Activated CD4-positive, alpha-beta memory T cell treated with anti-CD3 and anti-CD28 coated beads for 36 hours (primary cell): ENCODE measurements at places on chromosomes 12 and 14. TPM values are rescaled to one million over a fixed set of nuclear protein-coding genes. Genes with fewer than 3 reads are reported as not detected.

GRCh38 chr14:55454264-55455002, 14.0 kb upstream of the TBPL2 start:
- no peak for DNase-seq

DNA sequence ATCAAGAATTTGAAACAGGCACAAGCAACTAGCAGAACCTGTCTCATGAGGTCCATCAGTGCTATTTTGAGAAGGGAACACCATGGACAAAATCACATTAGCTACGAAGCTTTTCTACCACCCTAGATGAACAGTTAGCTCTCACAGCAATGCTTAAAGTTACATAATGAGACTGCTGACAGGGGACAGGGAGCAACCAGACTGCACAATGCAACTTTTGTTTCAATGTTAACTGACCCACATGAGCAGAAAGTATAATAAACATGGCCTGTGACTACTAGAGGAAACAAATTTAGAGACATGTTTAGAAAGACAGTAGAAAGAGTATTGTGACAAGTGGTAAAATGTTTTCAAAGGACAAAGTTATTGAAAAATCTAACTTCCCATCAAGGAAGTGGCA, 282.8 kb downstream of the CEP128 start:
- DNase-seq, result no peak

- no peak for DNase-seq
These were observed 125.0 kb downstream of the ARMH4 start for GRCh38 chr14:58026967-58027366.

- no peak for DNase-seq
These were observed 502.3 kb upstream of the FOXG1 start for GRCh38 chr14:28264306-28264705.

DNA sequence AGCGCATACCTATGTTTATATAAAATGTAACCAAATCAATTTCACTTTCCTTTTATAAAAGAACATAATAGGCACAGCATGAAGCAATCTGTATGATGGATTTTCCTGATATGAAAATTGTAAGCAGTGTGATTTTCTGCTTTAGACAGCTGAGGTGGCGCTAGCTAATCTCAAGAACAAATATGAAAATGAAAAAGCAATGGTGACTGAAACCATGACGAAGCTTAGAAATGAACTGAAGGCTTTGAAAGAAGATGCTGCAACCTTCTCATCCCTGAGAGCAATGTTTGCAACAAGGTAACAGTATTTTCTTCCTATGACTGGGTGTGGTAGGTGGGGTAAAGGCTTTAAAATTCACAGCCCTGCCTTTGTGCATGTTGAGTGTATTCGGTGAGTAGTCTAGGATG, 65.0 kb upstream of the FGD4 start:
- DNase-seq, result peak; percentile 11

GRCh38 chr12:129615001-129615400, 288.8 kb downstream of the TMEM132D start:
- no peak for DNase-seq

- no peak for DNase-seq
These were observed 14.0 kb downstream of the CEP83 start for GRCh38 chr12:94445662-94446061.

DNA sequence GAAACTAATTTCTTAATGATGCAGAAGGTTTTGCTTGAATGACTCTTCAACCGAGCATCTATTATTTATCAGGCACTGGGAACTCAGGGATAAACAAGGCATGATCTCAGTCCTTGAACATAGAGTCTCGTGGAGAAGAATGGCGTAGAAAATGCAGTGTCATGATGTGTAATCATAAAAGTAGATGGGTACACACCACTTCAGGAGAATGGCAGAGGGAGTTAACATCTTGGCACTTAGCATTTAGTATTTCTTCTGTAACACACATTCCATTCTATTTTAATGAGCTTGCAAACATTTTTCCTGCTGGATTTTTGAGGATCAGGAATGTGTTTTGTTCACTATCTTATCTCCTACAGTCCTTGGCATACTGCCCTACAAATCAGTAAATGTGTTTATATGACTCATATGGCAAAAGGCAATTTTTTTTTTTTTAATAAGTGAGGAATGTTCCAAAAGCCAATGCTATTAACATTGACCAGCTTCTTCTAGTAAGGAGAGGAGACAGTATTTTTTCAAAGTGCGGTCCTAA, 3.8 kb downstream of the TXNRD1 start:
- DNase-seq, result no peak

DNA sequence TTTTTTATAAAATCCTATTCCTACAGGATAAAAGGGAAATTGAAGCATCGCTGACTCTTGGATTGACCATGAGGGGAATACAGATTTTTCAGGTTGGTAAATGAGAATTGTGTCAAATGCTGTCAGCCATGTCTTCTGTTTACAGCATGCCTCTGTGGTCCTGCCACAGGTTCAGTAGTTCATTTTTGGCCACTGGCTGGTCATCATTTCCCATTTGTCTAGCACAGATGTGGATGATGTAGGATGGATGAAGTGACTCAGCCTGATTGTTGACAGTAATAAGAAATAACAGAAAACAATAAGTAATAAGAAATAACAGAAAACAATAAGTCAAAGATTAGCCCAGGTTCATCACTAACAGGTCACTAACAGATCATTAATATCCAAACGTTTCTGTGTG, 59.8 kb downstream of the FRMD6 start:
- no peak for DNase-seq

DNA sequence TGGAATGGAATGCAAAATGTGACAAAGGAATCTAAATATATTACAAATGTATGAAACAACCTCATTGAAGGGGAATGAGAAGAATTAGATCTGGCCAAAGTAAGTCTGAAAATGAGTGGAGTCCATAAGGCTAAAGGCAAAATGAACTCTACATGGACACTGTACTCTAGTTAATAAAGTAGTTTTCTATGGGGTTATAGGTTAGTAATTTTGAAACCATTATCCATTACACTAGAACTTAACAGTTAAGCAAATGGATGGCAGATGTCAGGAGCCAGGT, 222.1 kb downstream of the NUAK1 start:
- DNase-seq, result no peak

DNA sequence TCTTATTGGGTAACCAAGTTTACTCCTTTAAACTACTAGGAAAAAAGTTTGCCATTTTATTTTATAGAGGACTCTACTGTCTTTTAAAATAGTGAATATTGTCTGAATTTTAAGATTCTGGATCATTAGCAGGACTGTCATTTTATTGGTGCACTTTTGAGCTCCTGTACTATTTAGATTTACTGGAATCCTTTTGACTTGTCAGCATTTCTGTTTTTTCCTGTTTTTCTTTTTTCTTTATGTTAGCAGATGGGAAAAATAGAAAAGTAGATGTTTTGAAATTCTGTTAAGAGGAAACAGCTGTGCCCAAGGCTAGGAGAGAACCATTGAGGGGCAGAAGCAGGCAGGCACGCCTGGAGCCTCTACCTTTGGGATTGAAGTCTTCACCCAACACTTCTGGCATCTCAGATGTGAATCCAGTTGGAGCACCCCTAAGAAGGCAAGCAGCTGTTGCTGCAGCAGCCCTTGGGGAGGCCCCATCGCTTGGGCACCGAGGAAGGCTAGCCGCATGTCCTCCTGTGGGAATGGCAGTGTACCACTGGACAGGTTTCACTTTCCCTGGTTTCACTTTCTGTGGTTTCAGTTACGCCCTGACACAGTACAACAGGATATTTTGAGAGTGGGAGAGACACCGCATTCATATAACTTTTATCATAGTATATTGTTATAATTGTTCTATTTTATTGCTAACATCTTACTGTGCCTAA, 11.5 kb downstream of the RIMKLB start:
- no peak for DNase-seq

DNA sequence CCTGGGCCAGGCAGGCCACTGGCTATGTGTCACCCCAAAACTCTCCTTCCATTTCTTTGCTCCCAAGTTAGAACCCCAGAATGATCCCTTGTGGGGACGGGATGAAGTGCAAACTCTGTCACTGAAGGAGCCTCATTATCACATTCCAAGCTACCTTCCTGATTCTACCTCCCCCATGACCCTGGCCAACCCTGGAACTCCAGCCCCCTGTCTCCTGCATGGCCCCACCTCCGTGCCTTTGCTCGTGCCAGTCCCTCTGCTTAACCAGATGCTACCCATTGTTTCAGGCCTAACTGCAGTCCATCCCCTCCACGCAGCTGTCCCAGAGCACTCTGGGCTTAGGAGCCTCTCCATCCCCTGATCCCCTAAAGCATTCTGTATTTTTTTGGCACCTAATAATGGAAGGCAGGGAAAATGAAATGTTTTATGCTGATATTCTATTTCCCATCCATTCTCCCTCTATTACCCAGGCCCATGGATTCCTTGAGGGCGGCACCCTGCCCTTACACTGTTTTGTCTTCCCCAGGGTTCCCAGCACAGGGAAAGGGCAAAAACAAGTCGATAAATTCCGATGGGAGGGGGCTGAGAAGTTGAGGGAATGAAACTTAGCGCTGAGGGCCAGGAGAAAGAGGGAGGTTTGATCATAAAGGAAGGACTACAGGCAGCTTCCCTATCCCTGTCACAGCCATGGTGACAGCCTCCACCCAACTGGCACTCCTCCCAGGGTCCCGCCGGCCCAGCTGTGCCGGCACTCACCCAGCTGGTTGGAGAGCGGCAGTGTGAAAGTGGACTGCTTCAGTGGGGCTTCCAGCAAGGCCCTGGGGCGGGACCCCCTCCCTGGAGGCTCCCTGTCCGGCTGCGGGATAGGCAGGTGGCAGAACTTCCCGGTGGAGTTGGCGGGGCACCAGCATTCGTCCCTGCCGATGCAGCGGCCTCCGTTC, 58.1 kb downstream of the ISCA2 start:
- DNase-seq, result no peak

DNA sequence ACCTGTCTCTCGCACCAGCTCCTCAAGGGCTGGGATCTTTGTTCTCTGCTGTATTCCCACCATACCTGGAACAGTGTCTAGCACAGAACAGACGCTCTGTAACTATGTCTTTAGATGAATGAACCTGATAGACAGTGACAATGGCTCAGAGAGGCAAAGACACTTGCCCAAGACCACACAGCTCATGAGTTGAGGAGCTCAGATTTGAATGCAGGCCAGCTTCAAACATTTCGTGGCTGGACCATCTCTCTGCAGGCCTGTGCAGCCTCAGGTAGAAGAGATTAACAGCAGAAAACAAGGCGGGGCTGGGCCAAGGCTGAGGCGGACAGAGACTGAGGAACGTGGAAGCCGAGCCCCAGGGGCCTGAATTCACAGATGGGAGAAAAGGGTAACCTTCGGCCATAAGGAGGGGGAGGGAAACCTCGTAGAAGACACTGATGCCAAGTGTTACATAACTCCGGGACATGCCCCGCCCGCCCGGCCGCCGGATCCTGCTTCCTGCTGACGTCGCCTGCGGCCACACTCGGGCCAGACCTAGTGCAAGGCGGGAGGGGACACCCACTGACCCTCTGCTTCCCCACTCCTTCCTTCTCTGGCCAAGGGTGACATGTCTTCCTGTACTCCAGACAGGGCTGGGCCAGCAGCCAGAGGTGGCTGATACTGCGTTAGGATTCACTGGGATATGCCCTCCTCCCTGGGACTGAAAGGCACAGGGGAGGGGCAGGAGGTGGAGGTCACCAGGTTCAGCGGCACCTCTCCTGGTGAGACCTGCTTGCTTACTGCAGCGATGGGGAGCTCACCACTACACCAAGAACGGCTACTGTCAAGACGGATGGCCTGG, 86.8 kb downstream of the RFLNA start:
- no peak for DNase-seq

DNA sequence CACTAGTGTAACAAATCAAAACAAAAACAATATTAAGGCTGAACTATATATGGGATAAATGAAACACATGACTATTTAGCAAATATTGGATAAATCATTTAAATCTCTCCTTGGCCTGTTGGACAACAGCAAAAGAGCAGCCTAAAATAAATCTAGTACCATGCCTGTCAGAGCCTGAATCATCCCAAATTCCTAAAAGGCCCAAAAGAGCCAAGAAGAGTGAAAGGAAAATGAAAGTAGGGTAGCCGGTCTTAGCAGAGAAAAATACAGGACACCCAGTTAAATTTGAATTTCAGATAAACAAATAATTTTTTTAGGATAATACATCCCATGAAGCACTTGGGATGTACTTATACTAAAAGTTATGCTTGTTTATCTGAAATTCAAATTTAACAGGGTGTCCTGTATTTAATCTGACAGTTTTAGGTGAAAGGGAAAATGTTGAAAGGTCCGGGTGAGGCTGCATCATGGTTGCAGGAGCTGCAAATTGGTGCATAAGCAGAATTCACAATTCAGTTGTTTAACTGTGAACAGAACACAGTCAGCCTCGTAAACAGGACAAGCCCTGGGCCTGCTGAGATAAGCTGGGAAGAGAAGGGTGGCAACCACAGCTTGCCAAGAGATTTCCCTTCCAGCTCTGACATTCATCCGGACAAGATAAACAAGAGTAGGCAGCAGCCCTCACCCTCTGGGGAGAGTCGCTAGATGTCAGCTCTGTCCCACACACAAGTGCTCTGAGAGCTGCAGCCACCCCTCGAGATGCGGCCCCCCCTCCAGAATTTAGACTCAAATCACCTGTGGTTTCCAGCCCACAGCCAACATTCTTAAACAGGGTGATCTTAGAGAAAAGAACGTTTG, 30.3 kb downstream of the DMAC2L start:
- DNase-seq, result peak; percentile 56

GRCh38 chr12:56629459-56630179, 507 bp downstream of the BAZ2A start:
- DNase-seq, result peak; percentile 62

GRCh38 chr14:23910101-23910875, 43.3 kb upstream of the DHRS4 start:
- DNase-seq, result peak; percentile 42

DNA sequence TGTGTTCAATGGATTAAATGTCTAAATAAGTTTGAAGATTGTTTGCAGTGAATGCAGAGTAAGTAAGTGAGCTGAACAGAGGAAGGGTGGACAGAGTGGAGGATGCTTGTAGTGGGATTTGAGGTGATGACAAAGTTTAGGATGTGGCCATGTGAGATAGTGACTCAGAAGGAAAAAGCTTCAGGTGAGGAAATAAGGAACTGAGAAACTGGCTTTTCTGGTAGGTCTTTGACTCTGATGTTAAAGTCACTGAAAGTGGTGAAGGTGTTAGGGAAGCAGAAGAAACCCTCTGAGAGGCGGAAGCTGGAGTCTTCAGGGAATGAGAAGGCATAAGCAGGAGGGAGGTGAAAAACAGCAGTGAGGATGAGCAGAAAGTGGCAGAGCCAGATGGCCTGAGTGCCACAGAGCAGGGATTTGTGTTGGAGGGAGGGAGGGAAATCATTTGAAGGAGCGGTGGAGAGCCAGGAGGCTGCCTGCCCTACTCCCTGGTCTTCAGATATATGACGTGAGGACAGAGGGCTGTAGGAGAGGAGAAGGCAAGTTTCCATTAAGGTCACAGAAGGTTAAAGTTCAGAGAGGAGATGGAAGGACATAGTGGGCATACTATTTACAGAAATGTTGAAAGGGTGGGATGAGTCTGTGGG, 24.8 kb downstream of the RGS6 start:
- DNase-seq, result no peak

Gene TAS2R9
- not detected for total RNA-seq

Gene SLC6A13
- total RNA-seq, result not detected

Gene RBMS2
- total RNA-seq, result 2.9 TPM

Gene TRPV4
- total RNA-seq, result not detected

Gene NINJ2
- total RNA-seq, result 5.1 TPM

Gene IRAK3
- total RNA-seq, result 0.45 TPM

Gene POLE
- total RNA-seq, result 112 TPM

Gene GARIN6
- total RNA-seq, result not detected
